ENCODE measurements at places on chromosomes 2 and 18.

- DNase-seq: no peak
Measured at GRCh38 chr2:191148281-191148680, 2.5 kb downstream of the STAT4 start.

GRCh38 chr2:160368988-160369930 is 124.3 kb downstream of the RBMS1 start:
- no peak for DNase-seq

DNA sequence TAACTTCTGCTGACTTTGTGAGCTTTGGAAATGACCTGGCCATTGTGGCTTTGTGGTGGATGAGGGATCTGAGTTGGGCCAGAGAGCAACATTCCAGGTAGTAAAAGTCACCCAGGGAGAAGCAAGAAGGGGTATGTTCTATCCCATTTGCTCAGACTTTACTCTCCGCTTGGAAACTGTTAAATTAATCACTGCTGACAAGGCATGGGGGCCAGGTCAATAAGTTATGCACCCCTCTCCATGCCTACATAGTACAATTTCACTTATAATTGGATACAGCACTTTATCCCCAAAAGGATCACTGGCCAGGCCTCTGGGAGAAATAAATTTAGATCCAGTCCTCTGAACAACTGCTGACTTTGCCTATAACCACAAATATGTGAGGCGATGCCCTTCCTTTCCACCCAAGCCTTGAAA is 92.1 kb downstream of the RPRM start:
- DNase-seq: no peak

DNA sequence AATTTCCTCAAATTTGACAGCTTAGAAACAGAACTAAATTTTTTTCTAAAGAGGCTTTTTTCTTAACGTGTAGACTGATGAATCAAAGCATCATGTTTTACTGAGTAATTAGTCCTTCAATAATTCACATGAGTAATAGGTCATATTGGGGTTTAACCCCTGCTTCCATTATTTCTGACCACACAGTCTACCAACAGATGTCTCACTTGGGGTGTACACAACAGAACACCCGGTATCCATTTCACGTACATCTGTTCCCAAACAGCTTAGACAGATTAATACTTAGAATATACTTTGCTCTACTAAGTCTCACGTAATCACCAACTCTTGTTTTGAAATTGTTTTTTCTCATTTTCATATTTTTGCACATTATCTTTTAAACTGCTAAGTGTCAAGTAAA is 14.8 kb downstream of the CERKL start:
- no peak for DNase-seq

GRCh38 chr2:22124003-22124402 is 1000.2 kb downstream of the TDRD15 start:
- DNase-seq: no peak

DNA sequence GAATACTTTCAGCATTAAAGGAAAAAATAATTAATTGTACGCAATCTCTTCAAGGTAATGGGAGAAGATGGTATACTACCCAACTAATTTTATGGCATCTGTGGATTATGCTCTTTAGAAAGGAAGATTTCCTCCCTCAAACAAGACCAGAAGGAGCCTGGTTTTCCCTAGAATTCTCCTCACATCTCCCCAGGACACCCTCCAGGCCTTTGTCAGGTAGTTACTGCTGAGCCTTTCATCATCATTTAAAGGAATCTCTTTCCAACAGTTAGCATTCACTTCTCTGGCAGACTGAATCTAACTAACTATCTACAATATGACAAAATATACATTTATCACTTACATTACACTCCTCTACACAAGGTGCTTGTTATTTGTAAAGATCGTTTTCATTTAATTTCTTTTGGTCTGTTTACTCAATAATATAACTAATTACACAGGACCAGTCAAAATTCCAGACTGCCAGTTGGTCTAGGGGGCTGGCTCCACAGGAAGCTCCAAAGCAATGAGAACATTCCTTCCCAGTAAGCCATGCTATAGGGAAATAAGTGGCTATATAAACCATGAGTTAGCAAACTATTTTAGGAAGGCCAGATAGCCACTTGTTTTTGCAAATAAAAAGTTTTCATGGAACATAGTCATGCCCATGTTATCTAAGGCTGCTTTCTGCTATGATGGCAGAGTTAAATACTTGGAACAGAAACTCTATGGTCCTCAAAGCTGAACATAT is 19.1 kb downstream of the ZNF24 start:
- no peak for DNase-seq

DNA sequence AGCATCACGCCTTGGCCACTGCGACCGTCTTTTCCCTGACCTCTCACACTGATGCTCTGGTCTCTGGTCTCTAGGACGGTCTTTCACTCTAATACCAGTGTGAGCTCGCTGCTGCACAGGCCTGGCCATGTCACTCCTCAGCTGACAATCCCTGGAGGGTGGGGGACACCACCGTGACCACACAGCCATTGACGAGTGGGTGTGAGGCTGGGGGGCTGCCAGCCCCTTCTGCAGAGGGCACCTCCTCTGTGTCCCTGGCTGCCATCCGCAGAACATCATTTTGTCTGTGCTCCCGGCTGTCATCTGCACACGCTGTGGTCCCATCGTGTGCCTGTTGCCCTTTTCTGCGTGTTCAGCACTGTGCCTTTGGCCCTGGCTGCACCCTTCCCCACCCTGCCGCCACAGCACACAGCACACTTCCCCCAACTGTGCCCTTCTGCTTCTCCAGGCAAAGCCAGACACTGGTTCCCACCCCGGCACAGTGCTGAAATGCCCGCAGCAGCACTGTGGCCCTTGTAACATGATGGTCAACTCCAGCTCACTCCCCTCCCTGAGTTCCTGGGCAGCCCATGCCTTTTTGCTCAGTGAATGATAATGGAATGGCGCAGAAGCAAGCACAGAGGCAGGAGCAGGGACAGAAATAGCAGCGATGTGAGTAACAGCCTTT is 30.4 kb upstream of the INHBB start:
- no peak for DNase-seq

GRCh38 chr18:64127172-64127571 is 21.7 kb downstream of the LINC00305 start:
- no peak for DNase-seq

DNA sequence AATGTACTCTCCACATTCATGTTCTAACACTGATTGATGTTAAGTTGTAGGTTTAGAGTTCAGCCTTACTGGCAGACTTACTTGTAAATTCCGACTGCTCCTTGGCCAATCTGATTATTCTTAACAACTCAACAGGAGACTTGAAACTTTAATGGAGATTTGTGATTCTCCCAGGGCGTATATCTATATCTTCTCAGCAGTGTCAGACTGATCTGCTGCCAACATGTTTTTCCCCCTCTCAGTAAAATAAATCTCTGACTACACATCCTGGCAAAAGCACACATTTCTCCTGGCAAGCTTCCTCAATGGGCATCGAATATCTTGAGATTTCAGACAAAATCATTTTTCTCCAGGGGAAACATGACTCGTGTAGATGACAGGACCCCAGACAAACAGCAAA is 1041.2 kb downstream of the DPP10 start:
- no peak for DNase-seq

DNA sequence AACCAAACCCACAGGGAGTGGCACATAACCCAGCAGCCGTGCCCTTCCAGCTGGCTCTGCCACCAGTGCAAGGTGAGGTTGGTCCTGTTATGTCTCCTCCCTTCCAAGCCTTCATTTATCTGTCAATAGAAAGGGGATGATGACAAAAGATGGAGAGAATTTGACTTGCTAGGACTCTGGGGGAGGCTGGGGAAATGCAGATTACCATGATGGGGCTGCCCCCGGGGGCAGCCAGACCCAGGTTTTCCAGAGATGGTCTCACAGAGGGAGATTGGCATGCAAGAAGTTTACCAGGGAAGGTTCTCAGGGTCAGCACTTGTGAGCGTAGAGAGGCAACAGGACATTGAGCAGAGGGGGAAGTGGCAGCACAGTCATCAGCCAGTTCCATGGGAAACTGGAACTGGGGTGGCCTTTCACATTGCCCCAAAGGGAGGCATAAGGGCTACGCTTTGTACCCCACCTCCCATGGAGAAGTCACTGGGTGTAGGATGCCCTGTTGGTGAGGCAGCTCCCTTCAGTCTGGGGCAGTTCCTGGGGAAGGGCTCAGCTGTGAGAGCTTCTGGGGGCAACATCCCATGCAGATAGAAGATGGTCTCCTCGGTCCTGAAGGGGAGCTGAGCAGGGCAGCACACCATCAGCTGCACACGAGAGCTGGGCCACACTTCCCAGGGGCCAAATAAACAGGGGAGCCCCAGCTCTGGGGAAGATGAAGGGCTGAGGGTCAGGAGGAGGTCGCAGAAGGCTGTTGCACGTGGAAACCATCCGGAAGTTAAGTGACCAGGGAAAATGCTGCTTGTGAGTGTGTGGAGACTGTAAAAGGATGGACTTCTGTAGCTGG is 117.8 kb upstream of the EPC2 start:
- DNase-seq: no peak

DNA sequence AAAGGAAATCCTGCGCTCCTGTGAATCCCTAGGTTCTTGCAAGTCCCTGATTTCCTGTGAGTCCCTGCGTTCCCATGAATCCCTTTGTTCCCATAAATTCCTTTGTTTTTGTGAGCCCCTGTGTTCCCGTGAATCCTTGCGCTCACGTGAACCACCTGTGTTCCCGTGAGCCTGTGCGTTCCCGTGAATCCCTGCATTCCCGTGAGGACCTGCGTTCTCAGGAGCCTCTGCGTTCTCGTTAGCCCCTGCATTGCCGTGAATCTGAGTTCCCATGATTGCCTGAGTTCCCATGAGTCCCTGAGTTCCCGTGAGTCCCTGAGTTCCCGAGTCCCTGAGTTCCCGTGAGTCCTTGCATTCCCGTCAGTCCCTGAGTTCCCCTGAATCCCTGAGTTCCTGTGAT is 71.5 kb downstream of the SNTG2 start:
- DNase-seq: no peak

GRCh38 chr2:75600461-75601011 is 39.8 kb upstream of the EVA1A start:
- DNase-seq: no peak

DNA sequence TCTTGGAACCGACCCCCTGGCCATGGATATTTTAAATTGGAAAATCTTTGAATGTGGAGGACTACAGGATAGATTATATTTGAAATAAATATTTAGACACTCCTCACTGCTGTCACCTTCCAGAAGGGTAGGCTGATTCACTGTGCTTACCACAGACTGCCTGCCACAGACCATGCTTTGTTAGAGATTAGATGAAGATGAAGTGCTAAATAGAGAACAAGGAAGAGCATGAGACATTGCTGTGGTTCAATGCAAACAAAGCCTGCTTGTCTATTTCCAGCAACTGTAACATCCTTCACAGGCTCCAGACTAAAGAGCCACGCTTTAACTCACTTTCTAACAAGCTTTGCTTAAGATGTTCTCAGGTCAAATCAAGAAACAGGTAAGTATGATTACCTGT is 81.0 kb upstream of the TMEM17 start:
- no peak for DNase-seq

GRCh38 chr2:69119104-69119894 is 106.3 kb downstream of the ANTXR1 start:
- no peak for DNase-seq
